Iris pigment epithelial cell (primary cell): ENCODE measurements at places on chromosomes 2 and 18.
A peak's percentile ranks its signal among the peaks of the same experiment; 100 is the strongest.

- DNase-seq, result no peak
Measured at GRCh38 chr2:183243758-183244157, 119.5 kb downstream of the NUP35 start.

DNA sequence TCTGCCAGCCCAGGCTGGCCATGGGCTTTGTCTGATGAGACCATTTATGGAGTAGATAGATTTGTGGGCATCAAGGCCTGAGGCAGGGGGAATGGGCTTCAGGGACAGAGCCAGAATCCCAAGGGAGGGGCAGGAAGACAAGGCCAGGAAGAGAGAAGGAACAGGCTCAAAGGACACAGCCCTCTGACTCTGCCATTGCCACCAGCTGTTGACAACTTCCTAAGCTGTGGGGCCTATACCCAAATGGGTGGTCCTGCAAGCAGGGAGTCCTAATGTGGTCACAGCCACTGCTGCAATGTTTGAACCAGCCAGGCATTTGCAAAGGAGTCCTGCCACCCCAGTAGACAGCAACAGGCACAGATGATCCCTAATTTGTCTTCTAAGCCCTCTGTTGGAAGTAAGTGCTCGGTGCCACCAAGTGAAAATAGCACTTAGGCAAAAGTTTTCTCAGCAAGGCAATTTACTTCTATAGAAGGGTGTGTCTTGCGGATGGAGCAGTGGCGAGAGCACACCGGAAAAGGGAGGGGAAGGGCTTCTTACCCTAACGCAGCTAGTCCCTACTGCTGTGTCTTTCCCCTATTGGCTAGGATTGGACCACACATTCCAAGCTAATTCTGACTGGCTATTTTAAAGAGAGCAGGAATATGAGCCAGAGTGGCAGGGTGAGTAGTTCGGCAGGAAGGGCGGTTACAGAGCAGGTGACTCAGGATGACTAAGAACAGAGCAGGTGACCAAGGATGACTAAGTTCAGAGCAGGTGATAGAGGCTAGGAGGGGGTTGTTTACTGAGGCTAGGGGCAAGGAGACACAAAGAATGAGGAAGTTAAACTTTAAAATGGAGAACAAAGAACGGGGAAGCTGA is 47.2 kb downstream of the C1QL2 start:
- DNase-seq, result no peak

DNA sequence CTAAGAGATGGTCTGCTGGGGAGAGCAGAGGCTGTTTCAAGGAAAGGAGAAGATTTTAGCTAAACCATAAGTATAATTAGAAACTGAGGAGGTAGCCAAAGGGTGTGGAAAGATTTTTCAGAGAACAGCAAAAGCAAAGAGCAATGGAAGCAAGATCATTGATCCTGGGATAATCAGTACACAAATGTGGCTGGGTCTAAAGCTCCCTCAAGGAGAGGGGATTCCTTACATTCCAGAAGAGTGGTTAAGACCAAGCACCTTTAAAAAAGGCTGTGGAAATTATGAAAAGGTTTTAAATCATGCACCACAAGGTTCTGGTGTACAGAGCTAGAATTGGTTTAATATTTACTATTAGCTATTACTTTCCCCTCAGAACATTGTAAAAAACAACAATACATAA is 246.0 kb upstream of the UBE2E3 start:
- DNase-seq, result no peak

GRCh38 chr2:31286961-31287550 is 53.1 kb downstream of the EHD3 start:
- peak; percentile 33 for DNase-seq

DNA sequence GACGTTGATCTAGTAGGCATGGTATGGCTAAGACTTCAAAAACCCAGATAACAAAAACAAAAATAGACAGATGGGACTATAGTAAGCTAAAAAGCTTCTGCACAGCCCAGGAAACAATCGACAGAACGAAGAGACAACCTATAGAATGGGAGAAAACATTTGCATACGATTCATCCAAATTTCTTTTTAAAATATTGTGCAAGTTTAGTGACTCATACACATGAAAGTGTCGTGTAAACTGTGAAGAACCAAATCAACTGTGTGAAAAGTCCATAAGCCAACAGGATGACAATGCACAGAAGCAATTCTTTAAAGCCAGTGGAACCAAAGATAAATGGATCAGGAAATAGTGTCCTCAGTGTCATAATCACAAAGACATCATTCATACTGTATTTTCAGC is 671.1 kb downstream of the RNF144A start:
- no peak for DNase-seq

DNA sequence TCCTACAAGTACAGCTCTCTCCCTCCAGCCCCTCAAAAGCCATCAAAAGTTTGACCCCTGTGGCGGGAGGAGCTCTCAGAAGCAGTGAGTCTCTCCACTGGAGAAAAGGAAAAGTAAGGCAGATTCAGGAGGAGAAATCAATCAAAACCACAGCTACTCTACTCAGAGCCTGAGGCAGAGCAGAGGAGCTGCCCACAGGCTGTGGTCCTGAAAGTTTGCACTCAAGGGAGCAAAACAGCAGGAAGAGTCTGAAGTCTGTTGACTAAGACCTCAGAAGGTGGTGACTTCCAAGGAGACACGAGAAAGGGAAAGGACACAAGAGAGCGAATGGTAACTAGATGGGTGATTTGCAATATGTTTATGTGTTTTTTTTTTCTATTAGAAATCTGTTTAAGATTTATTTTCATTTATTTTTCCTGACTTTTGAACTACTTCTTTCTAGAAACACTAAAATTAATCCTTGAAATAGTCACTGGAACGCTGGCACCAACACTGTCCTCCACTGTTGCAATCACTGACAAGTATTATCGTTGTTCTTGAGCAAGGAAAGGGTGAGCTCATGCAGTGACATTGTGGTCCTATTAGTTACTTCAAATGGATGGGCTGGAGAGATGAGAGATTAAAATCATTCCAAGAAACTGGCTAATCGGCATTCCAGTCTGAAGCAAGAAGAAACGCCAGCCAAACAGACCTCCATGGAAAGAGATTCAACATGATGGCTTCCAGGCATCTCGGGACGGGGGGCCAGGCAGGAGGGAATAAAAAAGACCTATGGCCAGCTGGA is 35.8 kb downstream of the PID1 start:
- peak; percentile 41 for DNase-seq

- DNase-seq, result no peak
Measured at GRCh38 chr2:238593236-238593635, 166.5 kb downstream of the ASB1 start.
